ENCODE measurements at places on chromosomes 16 and 17.

DNA sequence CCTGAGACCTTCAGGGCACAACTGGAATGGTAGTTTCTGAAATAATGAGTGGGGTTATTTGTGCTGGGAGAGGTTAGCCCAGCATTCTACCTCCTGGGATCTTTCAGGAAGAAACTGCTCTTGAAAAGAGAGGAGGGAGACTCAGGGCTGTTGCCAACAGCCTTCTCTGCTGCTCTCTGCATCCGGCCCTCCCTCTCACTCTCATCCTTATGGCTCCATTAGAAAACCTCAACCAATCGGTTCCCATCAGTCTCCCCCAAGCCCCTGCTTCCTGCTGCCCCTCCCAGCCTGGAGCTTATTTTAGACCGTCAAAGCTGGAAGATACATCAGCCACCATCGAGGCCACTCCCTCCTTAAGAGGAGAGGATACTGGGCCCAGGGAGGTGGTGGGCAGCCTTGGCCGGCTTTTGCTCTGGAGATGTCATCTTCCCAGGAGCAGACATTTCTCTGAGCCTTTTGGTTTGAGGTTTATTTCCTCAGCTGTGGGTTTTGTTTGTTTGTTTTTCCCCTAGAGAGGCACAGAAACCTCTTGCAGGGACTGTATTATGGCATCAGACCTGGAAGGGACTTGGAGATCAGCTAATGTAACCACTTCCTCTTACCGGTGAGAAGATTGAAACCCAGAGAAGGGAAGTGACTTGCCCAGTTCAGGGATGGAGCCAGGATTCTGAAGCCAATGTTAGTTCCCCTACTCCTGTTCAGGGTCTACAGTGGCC lies 2.7 kb downstream of the MPRIP start:
- no peak for DNase-seq

- DNase-seq, result no peak
Measured at GRCh38 chr16:86964796-86965241, 352.4 kb downstream of the C16orf95 start.

GRCh38 chr17:78315355-78316114 lies 44.3 kb downstream of the SOCS3 start:
- no peak for DNase-seq

GRCh38 chr16:407253-407652 lies 5.6 kb downstream of the DECR2 start:
- no peak for DNase-seq

DNA sequence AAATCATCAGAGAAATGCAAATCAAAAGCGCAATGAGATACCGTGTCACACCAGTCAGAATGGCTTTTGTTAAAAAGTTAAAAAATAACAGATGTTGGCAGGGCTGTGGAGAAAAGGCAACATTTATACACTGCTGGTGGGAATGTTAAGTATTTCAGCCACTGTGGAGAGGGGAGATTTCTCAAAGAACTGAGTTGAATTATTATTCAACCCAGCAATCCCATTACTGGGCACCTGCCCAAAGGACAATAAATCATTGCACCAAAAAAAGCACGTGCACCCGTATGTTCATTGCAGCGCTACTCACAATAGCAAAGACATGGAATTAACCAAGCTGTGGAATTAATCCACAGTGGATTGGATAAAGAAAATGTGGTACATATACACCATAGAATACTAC lies 204.7 kb downstream of the HS3ST4 start:
- DNase-seq, result no peak

- no peak for DNase-seq
Measured at GRCh38 chr16:88681084-88681680, 5.1 kb downstream of the SNAI3 start.

- DNase-seq, result no peak
Measured at GRCh38 chr16:1169285-1170075, 16.6 kb downstream of the CACNA1H start.

DNA sequence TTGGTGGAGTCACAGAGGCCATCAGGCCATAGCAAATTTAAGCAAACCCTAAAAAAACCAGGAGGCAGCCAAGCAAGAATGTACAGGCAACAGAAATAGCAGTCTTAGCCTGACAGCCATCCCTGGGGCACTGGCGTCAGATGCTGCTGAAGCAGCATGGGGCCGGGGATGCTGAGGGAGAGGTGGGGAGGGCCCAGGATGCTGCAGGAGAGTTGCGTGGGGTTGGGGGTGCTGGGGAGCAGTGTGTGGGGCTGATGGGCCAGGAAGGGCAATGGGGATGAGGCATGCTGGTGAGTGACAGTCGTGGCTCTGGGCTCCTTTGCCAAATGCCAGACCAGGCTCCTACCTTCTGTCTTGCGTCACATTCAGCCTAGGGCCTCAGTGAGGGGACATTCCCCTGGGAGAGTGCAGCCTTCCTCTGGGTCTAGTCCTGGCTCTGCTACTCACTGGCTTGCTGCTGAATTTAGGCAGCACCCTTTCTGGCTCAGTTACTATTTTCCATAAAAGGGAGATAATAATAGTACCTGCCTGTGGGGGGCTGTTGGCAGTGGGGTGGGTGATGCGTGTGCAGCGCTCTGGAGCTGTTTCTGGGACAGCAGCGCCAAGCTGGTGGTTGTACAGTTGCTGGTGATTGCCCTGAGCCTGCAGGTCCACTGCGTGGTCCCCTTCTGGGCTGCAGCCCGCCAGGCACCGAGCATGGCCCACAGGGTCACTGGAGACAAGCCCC lies 88.1 kb downstream of the AMFR start:
- no peak for DNase-seq

DNA sequence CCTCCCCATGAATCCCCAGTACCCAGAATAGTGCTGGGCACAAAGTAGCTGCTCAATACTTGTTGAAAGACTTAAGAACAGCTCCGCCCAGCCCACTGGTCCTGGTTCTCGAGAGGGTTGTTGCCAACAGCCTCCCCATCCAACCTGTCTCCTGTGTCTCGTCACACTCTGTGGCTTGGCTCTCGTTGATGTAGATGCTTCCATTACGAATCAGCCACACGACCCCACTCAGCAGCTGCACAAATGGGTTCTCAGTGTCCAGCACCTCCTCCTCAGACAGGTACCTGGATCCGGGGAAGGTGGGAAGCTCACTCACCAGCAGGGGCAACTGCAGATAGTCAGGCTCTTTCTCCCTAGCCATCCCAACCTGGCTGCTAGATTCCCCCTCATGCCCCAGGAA lies 2.1 kb downstream of the NAGPA start:
- no peak for DNase-seq

DNA sequence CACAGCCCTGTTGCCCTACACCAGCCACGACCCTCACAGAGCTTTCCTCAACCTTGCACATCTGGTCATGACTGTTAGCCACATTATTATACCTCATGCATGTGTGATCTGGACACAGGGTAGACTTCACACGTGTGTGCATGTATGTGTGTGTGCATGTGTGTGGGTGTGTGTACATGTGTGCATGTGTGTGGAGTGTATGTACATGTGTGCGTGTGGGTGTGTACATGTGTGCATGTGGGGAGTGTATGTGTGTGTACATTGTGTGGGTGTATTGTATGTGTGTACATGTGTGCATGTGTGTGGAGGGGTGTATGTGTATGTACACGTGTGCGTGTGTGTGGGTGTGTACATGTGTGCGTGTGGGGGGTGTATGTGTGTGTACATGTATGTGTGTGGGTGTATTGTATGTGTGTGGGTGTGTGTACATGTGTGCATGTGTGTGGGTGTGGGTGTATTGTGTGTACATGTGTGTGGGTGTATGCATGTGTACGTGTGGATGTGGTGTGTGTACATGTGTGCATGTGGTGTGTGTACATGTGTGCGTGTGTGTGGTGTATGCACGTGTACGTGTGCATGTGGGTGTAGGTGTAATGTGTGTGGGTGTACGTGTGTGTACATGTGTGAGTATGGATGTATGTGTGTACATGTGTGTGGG lies 130.2 kb downstream of the C16orf95 start:
- DNase-seq, result no peak

- DNase-seq, result no peak
Measured at GRCh38 chr16:21033704-21034103, 116.9 kb downstream of the DNAH3 start.

DNA sequence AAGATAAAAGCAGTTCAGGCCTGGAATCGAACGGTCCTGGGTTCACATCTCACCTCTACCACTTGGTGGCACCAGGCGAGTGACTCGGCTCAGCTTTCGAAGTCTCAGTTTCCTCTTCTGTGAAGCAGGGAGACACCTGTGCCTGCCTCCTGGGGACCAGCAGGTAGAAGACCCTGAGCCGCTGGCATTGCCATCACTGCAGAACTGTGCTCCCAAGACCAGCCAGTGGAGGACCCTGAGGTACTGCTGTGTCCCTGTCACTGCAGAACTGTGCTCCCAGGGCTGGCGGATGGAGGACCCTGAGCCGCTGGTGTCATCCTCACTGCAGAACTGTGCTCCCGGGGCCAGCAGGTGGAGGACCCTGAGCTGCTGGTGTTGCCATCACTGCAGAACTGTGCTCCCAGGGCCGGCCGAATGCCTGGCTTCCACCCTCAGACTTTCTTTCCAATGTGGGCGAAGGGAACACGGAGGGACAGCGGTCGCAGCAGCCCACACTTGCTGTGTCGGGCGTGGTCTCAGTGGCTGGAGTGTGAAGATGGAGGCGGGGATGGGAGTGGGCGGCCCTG lies 8.7 kb upstream of the SLC7A5 start:
- no peak for DNase-seq

- no peak for DNase-seq
Measured at GRCh38 chr16:27620541-27620940, 70.6 kb downstream of the KATNIP start.

DNA sequence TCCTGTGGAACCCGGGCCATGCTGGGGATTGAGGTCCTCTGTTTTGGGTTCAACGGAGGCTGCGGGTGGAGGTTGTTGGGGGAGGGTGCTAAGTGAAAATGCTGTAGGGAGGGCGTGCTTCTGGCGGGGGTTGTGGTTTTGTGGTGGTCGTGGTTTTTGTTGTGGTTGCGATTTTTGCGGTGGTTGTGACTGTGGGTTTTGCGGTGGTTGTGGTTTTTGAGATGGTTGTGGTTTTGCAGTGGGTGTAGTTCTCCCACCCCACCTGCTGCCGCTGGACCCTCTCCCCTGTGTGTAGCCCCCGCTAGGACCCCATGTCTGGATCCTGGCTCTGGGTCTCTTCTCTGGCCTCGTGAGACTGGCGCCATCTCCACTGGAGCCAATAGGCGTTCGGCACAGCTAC lies 4.9 kb upstream of the SSTR5 start:
- DNase-seq, result no peak

- no peak for DNase-seq
Measured at GRCh38 chr17:35981908-35982330, 622 bp upstream of the CCL16 start.

- DNase-seq, result no peak
Measured at GRCh38 chr17:20141198-20141972, 132.2 kb downstream of the SPECC1 start.

GRCh38 chr16:57611181-57611580 lies 17.2 kb upstream of the ADGRG1 start:
- DNase-seq, result no peak

- DNase-seq, result no peak
Measured at GRCh38 chr16:2031081-2031577, 4.4 kb downstream of the NHERF2 start.

GRCh38 chr16:1977875-1978268 lies 3.4 kb downstream of the NOXO1 start:
- no peak for DNase-seq

DNA sequence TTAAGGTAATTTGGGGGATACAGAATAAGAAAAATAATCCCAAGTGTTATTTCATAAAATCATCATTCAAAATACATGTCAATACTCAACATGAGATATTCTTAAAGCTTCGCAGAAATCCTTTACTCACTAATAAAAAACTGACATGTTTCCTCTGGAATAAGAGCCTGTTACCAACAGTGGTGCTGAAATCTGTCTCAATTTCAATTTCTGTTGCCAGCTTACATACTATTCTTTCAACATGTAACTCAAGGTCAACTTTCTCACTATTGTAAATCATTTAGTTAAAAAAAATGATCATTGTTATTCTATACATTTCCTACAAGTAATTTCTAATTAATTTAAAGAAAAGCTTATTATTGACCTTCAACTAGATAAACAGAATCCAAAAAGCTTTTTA lies 67.9 kb downstream of the CEP95 start:
- no peak for DNase-seq

- no peak for DNase-seq
Measured at GRCh38 chr16:64754279-64754678, 367.6 kb downstream of the CDH11 start.

DNA sequence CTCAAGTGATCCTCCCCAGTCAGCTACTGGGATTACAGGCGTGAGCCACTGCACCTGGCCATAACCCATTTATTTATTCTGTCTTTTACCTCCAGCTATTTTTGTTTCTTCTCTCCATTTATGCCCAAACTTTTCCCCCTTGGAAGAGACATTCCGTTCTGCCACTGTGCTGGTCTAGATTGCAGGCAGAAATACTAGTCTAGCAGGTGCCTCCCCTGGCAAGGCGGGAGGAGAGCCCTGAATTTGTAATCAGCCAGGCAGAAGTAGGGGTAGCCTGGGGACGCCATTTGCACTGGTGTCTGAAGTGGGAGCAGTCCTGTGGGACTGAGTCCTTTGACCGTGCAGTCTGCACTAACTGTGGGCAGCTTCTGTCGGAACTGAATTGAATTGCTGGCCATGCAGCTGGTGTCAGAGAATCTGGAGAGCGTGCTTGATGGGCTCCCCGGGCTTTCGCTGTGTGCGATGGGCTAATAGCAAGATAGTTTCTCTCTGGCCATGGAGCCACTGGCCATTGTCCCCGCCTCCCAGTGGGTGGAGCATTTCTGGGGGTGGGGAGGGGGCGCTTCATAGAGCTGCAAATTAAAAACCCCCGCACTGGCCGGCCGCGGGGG lies 31.5 kb upstream of the LITAF start:
- DNase-seq, result no peak

DNA sequence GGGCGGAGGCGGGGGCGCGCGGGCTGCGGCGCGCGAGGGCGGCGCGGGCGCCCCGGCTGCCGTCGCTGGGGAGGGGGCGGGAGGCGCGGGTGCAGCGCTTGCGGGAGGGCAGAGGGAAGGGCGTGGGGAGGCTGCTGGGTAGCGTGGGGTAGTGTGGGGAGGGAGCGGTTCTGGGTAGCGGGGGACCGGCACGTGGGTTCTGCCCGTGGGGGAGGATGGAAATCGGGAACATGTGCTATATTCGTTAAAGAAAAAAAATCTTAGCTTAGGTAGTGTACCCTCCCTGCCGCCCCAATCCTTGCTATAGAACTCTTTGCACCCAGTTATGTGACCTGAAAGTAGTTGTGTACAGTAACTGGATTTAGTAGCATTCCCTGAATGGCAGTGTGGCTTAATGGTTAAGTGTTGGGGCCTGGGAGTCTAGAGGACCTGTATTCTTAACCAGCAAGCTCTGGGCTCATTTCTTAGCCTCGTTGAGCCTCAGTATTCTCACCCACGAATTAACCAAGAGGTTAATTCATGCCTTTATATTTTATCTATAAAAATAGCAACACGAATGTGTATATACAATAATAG lies 646 bp downstream of the RABEP1 start:
- DNase-seq, result peak; percentile 22

GRCh38 chr16:89056592-89056991 lies 37.1 kb upstream of the ACSF3 start:
- DNase-seq, result no peak

- DNase-seq, result no peak
Measured at GRCh38 chr17:75011401-75012095, 922 bp upstream of the MRPL58 start.
